ENCODE measurements at places on chromosomes 16 and 17.

- no peak for DNase-seq
These were observed 113.7 kb upstream of the RBFOX1 start for GRCh38 chr16:7218936-7219335.

GRCh38 chr16:86270696-86271095, 239.6 kb upstream of the FOXF1 start:
- no peak for DNase-seq

- DNase-seq: no peak
These were observed 154.5 kb downstream of the CBLN1 start for GRCh38 chr16:49127103-49127502.

DNA sequence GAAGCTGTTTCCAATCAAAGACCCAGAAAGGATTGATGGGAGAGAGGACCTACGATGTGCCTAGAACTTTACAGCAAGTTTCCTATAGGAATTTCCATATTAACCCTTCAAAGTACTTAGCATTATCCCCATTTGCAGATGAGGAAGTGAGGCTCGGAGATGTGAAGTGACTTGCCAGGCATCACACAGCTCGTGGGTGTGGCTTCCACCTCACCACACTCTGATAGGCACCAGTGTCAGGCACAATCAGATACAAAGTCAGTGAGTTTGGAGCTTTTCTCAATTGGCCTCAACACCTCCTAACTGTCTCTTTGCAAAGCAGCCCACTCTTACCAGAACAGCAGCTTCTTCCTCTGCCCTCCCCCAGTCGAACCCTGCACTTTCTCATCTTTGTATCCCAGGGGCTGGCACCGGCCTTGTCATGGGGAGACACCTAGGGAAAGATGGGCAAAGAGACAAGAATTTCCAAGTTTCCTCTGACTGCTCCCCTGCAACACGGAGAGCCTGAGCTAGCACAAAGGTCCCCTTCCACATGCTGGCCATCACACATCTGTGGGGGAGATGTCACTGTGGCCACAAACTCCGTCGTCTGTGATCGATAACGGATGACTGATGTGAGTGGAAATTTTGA, 37.4 kb upstream of the CCL1 start:
- no peak for DNase-seq

DNA sequence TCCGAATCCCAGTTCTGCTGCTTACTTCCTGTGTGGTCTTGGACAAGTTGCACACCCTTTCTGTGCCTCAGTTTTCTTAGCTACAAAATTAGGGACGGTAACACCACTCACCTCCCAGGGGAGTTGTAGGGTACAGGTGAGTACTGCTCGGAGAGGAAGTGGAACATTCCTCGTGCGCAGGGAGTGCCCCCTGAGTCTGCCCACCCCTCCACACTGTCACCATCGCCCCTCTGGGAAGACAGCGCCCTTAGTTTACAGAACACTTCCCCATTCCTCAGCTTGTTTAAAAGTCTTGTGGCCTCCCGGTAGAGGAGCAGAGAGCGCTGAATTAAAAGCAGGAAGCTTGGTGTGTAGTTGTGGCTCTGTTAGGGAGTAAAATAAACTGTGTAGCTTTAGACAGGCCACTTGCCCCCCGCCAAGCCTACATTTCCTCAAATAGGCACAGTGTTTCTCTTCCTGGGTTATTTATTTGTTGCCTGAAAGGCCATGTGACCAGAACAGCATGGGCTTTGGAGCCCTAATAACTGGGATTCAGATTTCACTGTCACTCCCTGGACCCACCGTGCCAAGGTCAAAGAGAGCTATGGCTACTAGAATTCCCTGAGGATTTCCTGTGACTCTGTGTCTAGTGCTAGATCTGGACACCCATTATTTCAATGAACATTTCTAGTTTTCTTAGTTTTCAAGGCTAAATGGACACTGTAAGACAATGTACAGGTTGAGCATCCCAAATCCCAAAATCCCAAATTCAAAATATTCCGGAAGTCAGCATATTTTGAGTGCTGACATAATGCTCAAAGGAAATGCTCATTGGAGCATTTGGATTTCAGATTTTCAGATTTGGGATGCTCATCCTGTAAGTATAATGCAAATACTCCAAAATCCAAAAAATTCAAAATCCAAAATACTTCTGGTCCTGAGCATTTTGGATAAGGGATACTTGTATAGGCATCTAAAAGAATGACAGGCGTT, 372.5 kb downstream of the SNX29 start:
- no peak for DNase-seq

- DNase-seq: no peak
These were observed 159.6 kb downstream of the HS3ST2 start for GRCh38 chr16:22973522-22973921.

GRCh38 chr16:49622421-49623402, 233.2 kb downstream of the ZNF423 start:
- no peak for DNase-seq
